NCI-H1048 (cell line): ENCODE measurements at places on chromosomes 16 and 17.

DNA sequence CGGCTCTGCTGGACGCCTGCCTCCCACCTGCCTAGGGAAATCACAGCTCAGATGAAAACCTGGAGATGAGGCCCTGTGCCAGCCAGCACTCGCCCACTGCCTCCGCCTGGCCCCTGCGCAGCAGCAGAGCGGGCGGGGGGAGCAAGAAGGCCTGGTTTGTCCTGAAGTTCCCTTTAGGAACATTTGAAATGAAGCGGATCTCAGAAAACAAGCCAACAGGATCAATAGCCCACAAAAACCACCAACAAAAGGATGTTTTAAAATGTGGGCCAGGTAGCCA is 48.0 kb downstream of the RBFOX3 start:
- DNase-seq: no peak

- no peak for DNase-seq
Observed at GRCh38 chr17:41959336-41960095, 7.1 kb upstream of the CNP start.

DNA sequence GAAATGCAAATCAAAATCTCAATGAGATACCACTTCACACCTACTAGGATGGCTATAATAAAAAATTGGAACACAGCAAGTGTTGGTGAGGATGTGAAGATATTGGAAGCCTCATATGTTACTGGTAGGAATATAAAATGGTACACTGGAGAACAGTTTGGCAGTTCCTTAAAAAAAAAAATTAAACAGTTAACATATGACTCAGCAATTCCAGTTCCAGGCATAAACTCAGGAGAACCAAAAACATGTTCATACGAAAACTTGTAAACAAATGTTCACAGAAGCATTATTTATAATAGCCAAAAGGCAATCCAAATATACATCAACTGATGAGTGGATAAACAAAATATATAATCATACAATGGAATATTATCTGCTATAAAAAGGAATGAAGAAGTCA is 28.2 kb downstream of the ZNF652 start:
- DNase-seq: no peak

GRCh38 chr16:69240331-69240730 is 53.4 kb downstream of the SNTB2 start:
- DNase-seq: no peak

DNA sequence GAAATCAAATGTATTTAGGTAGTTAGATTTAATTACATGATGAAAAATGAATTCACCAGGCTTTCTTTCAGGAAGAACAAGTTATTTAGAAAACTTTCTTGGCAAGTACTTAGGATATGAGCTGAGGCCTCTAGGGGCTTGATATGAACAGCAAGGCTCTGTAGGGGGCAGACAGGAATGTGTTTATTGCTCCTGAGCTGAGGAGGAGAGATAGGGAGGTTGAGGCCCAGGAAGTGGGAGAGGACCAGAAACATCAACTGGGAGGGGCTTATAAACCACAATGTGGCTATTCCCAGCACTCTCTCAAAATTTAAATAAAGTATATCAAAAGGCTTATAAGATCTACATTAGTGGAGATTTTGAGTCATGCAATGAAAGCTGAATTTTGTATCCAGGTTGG is 154.0 kb upstream of the MAF start:
- DNase-seq: no peak
